Activated effector memory CD4-positive, alpha-beta T cell treated with anti-CD3 and anti-CD28 coated beads, Interleukin-2, amount 50 U/mL, for 16 hours (primary cell): ENCODE measurements at places on chromosomes 7 and 10.
A peak's percentile ranks its signal among the peaks of the same experiment; 100 is the strongest.

GRCh38 chr7:4025694-4026615 is 656.1 kb upstream of the FOXK1 start:
- no peak for DNase-seq

DNA sequence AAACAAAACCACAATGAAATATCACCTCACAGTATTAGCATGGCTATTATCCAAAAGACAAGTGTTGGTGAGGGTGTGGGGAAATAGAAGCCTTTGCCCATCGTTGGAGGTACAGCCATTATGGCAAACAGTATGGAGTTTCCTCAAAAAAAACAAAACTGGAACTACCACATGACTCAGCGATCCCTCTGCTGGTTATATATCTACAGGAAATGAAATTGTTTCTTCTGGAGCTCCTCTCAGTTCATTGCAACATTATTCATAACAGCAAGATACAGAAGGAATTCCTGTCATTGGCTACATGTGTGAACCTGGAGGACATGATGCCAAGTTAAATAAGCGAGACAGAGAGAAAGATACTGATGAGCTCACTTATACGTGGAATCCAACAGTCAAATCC is 2.4 kb upstream of the UBE3C start:
- no peak for DNase-seq

DNA sequence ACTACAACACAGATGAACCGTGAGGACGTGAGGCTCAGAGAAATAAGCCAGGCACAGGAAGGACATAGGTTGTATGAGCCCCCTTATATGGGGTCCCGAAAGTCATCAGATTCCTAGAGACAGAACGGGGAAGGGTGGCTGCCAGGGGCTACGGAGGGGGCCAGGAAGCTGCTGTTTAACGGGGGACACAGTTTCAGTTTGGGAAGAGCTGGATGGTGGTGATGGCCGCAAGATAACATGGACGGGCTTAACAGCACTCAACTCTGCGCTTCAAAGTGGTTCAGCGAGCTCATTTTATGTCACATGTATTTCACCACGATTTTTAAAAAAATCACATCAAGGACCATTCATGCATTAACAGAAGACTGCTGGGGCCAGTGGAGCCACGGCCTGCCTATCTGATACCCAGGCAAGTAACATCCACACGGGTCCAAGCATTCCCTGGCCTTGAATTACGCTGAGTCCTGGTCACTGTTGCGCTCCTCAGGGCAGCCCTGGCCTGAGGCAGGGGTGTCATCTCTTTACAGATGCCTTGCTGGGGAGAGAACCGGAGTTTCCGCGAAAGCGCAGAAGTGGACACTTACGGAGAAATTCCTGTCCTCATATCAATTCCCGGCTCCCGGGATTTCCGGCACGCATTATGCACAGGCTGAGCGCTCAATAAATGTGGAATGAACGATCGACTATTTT is 1.5 kb downstream of the CARD11 start:
- no peak for DNase-seq

GRCh38 chr10:24579906-24580305 is 143.8 kb downstream of the ARHGAP21 start:
- no peak for DNase-seq

DNA sequence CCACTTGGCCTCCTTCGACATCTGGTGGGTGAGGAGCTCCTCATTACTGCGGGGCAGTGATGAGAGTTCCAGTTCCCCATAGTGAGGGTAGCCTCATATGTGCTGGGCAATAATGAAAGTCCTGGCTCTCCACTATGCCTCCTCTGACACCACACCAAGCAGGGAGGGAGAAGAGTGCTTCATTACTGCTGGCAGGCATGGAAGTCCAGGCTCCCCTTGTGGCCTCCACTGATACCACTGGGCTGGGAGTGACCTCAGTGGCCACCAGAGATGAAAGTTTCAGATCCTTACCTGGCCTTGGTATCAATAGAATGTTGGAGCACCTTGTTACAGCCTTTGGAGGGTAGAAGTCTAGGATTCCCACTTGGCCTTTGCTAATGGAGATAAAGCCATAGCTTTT is 6.5 kb downstream of the DUS4L start:
- no peak for DNase-seq

DNA sequence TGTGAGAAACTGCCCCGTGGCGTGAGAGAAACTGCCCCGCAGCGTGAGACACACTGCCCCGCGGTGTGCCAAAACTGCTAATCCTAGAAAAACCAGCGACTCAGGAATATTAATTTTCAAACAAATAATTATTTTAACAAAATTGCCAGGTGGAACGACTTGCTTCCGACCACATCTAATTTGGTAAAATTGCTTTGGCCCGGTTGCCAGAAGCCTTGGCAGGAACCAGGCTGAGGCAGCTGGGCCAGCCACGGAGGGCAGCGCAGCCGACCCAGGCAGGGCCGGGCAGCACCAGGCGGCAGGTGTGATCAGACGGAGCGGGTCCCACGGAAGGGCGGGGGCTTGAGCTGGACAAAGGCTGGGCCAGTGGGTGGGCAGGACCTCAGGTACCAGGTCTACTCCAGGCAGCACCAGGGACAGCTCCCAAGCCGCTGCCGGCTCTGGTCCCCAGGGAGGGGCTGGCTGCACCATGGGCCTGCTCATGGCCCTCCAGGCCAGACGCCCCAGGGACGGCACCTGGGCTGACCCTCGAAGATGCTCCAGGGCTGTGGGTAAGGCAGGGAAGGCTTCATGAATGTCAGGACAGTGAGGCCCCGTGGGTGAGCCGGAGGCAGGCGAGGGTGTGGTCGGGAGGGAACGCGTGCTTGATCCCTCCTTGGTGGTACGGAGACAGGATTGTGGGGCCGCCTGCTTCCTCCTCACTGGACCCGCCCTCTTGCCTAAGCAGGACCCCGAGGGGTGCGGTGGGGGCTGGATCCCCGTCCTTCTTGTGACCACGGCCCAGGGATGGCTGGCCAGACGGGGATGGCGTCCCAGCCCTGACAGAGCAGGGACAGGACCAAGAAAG is 7.7 kb upstream of the ADGRA1 start:
- DNase-seq, result no peak

DNA sequence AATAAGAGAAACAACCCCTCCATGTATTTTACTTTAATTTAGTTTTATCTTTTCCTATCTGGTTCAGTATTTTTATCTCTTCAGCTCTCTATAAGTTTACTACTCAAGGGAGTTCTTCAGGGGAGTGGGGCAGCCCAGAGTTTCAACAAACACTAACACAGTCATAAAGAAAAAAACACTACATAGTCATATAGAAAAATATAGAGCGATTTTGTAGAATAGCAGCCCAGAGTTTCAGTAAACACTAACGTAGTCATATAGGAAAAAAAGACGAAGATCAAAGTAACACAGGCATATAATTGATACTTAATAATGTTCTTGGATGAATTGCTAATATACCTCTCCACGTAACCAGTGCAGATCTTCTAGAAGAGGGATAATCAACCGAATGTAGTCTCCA is 54.7 kb downstream of the PON1 start:
- no peak for DNase-seq

GRCh38 chr10:77909749-77910375 is 16.7 kb downstream of the DLG5 start:
- no peak for DNase-seq

DNA sequence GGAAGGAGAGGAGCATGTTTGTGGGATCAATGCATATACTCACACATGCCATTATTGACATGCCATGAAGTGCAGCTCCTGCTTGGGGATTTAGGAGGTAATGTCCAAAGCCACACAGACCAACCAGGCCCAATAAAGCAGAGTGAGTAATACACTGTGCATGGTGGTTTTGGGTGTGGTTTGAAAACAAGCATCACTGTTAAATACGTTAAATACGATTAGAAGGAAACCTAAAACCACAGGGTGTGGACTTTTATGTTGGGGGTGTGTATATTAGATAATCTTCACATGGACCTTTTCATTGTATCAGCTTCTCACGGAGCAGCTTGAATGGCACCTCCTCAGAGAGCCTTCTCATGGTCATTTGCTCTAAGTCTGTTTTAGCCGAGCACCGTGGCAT is 10.4 kb upstream of the EIF3A start:
- peak; percentile 72 for DNase-seq

GRCh38 chr10:85862771-85863170 is 503.8 kb downstream of the GRID1 start:
- no peak for DNase-seq

DNA sequence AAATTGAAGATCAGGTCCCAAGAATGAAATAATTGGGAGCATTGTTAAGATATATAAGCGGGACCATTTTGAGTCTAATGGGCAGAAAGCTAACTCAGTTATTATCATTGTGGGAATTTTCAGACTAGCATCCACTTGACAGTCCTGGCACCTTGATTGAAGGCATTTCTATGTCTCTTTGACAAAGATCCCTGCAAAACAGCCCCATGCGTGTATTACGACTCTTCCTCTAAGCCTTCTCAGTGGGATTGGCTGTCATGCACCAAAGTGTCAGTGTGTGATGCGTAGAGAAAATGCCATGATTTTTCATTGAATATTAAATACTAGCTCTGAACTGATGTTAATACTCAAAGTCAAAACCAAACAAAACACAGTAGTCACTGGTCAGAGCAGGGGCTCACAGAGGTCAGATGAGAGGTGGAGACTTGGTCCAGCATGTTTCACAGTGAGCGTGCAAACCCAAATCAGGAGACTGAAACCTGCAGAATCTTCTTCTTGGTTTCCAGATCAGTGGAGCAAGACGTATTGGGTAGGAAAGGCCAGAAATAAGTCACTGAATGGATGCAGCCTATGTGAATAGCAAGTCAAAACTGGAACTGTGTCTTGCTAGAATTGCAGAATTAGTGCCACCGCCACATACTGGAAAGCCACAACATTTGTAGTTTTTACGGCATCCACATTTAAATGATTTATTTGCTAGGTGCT is 303.6 kb upstream of the AKR1E2 start:
- no peak for DNase-seq

- no peak for DNase-seq
Observed at GRCh38 chr7:4189131-4189570, 492.9 kb upstream of the FOXK1 start.

DNA sequence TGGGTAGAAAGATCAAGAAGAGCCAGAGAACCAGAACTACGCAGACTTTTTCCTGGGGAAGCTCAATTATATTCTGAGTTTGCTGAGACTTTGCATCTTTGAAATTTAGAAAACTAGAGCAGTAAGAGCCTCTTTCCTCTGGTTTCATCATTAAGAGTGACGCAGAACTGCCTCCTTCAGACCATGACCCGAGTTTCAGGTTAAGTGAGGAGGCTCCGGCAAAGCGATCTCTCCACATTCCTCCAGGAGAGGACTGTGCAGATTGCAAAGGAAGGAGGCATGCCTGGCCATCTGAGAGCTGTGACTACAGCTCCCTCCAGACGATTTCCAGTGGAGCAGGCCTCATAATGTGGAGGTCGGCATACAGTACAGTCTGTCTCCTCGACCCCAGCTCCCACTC is 115.8 kb upstream of the LANCL2 start:
- DNase-seq, result no peak

DNA sequence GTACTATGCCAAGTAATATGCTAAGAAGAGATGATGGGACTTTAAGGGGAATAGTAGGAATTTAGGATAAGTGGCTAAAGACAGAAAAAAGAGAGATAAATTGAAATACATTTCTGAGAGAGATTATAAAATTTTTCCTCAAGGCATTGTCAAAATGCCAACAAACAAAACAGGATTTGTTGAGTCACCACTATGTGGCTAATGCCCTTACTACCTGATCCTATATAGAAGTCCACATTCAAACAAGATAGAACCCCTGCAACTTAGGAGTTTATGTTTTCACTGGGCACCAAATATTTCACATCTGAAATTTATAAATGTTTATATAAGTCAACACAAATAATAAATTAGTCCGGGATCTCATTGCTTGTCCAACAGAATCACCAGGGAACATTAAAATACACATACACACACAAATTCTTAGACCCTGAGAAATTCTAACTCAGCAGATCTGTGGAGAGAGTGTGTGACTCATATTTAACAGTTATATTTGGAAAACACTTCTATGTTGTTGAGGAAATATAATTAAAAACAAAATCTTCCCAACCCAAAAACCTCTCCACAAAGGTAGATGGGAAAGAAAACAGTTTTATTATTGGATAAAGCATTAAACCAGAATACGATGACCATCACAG is 154.3 kb downstream of the PPP1R3A start:
- DNase-seq, result no peak

- no peak for DNase-seq
Observed at GRCh38 chr10:11057448-11057847, 39.8 kb downstream of the CELF2 start.

DNA sequence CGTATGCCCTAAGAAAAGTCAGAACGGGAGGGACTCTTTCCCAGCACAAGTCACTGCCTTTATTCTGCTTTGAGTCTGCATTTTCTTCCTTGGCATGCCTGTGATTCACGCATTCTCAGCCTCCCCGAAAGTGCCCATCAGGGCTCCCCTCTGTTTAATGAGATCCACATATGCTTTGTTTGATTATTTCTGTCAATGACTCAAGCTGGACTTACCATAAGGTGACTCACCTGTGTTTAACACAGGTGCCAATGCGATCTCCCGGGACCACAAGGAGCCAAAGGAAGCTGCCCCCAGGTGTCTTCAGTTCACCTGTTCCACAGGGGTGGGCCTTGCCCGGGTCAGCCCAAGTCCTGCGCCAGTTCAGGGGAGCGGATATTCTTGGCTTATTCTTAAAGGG is 386.0 kb upstream of the SHH start:
- DNase-seq, result no peak

DNA sequence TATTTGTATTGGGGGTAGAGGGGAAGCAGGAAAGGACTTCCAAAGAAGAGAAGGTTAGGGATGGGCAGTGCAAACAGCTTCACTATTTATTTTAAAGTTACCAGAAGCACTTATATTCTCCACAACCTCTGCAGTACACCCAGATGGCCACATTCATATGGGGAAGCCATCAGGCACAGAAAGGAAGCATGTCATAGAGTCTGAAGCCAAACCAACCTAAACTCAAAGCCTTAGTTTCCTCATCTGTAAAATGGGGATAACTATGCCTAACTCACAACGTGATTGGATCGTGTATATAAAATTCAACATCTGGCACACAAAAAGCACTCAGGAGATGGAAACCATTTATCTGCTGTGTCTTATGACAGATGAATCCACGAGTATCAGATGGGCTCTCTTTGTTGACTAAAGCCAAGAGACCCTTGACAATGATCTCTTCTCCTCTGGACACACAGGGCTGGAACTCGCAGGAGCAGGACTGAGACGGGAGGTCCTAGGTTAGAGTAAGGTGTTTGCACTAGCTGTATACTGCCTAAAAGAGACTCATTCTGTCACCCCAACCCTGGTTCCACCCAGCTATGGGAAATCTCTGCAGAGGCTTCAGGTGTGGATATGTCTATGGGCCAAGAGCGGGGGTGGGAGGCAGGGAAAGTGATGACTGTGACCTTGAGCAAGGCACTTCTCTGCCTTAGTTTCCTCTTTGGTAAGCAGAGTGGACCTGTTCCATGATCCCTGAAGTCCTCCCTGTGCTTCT is 1.8 kb downstream of the KIAA1549 start:
- no peak for DNase-seq

DNA sequence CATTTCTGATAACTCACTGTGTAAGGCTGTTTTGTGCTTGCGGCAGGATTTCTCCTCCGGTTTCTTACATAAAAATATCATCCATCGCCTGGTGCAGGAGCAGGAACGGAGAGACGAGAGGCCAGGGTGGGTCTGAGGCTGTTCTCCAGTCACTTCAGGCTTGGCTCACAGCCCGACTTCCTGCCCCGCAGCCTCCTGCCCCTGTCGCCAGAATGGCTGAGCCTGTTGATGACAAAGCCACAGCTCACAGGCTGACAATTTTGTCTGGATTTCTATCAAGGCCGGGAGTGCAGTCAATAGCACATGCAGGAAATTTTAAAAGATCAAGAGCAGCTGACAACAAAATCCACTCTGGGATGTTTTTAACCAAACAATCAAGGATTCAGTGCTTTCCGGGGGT is 229.7 kb upstream of the ZNF32 start:
- no peak for DNase-seq

GRCh38 chr7:105097619-105098018 is 83.6 kb downstream of the KMT2E start:
- DNase-seq, result no peak
